ENCODE measurements at places on chromosomes 7 and 10.

GRCh38 chr10:24394461-24395190 lies 185.7 kb downstream of the KIAA1217 start:
- no peak for DNase-seq

DNA sequence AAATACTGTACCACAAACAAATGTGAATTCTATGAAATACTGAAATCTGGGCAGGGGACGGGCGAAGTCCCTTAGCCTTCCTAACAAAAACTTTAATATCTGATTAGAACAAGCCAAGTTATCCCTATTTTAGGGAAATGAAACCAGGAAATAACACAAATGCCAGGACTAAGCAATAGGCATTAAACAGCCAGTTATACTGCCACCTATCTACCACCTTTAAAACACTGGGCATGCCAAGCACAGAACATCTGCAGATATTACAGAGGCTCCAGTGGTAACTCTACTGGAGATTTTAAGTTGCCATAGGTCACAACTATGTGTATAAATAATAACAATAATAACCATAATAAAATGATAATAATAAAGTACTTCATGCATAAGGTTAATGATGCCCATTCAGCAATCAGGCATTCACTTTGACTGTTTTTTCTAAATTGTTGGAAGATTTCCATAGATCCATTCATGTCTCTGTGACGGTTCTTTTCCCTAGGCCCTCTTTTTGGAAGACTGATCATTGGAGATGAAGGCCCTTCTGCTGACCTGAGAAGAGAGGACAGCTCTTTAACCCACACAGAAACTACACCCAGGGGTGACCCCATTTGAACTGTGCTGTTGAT lies 195.7 kb downstream of the CACNA2D1 start:
- DNase-seq = peak; percentile 36

GRCh38 chr10:101071885-101072433 lies 10.2 kb downstream of the KAZALD1 start:
- no peak for DNase-seq

DNA sequence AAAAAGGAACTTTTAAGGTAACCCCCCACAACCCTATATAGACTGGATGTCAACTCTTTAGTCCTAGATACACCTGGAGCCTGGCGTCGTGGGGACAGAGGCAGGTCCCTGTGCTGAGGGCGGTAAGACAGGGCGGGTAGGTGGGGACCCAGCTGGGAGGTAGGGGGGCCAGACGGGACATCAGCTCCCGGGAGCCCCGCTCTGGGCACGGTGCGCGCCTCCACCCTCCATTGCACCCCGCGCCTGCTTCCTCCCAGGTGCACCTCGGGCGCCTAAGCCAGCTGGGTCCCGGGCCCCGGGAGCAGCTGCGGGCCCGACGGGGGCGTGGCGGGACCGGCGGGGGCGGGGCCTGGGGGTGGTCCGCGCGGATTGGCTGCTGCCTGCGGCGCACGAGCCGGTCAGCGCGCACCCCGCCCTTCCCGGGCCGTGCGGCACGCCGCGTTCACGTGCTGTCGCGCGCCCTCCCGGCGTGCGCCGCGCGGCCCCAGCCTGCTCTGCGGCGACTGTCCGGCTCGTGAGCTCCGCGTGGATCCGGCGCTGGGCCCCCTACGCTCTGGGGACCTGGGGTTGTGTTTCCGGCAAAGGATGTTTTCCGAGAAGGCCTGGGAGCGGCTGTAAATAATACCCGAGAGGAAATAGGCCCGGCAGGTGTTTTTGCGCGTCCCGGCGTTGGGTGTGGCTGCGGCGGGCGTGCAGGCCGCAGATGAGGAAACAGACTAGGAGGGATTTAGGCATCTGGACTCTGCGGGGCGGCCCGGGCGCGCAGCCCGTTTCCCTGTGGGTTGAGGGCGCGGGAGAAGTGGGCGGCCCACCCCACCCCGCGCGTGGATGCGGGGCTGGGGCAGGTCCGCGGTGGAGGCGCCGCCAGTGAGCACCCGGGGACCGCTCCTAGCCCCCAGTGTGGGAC lies 39.1 kb upstream of the PFKFB3 start:
- DNase-seq = peak; percentile 83

DNA sequence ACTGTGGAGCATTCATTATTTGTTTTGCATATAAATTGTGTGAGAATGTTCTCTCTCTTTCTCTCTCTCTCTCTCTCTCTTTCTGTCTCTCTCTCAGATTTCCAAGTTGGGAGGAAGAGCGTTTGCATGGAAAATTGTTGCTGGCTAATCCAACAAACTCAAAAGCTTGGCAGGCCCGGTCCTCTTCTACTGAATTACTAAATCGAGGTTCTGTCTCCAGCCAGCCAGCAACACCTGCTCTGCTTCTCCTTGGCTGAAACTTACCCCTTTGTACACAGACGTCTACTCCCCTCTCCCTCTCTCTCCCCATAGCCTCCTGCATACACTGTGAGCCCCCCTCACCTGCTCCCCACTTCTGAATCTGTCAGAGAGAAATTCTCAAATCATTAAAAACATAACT lies 996.4 kb upstream of the AUTS2 start:
- no peak for DNase-seq

Measured in NCI-H82 (cell line).